Germinal center (tissue), 1 donor: ENCODE measurements at places on chromosomes 11 and 22.

DNA sequence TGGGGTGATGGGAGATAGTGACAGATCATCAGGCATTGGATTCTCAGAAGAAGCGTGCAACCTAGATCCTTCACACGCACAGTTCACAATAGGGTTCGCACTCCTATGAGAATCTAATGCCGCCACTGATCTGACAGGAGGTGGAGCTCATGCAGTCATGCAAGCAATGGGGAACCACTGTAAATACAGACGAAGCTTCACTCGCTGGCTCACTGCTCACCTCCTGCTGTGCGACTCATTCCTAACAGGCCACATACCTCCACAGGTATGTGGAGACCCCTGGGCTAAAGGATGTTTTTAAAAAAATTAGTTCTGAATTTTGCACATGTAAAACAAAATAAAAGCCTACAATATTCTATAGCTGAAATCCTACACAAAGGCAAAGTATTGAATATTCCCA lies 20.5 kb upstream of the TEAD1 start:
- no peak for DNase-seq

DNA sequence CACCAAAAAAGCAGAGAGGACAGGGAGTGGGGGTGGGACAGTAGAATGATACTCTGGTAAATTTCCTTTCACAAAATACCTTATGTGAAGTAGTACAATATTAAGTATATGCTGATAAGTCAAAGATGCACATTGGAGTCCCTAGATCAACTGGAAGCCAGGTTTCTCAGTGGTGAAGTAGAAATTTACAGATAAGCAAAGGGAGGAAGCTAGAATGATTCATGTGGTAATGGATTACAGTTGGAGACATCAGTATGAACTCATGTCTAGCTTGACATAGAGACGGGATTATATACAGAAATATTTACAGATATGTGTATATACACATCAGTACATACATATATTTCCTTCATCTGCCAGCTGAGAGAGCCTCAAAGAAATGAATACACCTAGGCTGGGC lies 21.5 kb downstream of the PLEKHB1 start:
- DNase-seq: no peak

- no peak for DNase-seq
Measured at GRCh38 chr11:71247551-71248250, 4.7 kb downstream of the SHANK2 start.

DNA sequence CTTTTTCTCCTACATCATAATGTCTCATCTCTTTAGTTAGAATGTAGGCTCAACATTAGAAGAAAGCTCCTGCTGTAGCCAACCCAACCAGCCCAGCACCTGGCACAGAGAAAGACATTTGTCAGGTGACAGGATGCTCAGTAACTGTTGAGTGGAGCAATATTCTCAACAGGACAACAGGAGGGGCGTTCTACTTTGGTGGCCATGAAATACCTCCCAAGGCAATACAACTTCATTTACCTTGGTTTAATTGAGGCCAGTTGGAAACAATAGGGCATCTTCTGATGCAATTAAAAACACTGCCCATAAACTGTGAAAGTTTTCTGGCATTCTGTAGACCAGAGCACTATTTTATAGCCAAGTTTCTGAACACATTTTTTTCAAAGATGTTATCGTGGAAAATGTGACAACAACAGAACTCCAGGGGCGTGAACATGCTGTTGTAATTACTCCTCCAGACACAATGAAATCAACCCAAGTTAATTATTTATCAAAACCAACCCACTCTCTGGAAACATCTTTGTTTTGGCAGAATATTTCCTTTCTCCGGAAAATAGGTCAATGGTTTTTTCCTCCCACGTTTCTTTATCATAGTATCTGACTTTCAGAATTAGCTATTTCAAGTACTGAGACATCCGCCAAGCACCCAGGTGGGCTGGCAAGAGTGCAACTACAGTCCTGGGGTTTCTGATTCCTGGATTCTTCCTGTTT lies 538.1 kb downstream of the SOX6 start:
- DNase-seq: no peak

GRCh38 chr22:22386602-22387385 lies 121.7 kb downstream of the ZNF280B start:
- no peak for DNase-seq

DNA sequence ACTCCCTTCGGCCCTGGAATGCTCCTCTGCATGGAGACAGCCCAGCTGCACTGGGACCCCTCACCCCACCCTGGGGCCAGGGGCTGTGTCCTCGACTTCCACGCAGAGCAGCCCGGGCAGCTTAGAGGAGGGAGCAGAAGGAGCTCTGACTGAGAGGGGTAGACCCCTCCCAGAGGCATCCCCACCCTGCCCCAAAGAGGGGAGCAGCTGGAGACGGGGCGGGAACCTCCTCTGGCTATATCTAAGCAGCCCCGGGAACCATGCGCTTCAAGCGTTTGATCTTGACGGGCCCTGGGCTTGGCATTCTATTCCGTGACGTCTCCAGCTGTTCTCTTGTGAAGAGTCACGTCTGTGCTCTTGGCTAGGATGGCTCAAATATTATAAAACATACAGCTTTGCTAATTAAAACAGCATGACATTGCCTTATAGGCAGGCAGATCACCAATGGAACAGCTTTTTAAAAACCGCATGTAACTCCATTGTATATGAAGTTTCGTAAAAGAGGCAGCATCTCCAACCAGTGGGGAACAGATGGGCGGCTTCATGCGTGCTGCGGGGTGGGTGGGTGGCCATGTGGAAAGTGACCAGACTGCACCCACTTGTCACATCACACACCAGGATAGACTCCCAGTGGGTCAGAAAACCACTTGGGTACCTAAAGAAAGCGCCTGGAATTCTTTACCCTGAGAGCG lies 7.7 kb downstream of the KCNQ1 start:
- no peak for DNase-seq

DNA sequence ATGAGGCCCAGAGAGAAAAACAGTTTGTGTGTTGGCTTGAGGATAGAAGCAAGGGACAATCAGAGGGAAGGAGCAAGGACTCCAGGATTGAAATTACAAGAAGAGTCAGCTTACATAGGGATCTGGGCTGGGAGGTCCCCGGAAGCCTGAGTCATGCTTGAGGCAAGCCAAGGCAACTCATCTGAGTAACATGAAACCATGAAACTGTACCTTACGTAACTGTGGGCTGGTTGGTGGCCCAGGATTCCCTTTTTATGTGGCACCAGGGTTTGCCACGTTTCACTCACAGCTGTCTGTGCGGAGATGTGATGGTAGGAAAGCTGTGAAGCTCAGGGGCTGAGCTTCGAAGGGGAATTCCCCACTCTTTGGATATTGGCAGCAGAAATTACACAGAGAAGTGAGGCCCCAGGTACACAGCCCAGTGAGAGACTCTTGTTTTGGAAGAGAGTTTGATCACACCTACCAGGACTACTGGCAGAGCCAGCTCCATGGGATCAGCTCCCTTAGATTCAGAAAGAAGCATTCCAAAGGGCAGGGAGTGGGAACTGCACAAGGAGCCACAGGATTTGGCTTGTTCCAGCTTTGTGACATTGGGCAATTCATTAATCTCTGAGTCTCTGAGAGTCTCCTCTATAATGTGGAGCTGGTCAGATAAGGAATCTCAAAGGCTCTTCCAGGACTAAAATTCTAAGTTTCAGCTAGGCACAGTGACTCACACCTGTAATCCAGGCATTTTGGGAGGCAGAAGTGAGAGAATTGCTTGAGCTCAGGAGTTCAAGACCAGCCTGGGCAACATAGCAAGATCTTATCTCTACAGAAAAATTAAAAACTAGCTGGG lies 7.8 kb downstream of the SLC5A1 start:
- DNase-seq: no peak
